ENCODE measurements at places on chromosomes 16 and 17. TPM values are rescaled to one million over a fixed set of nuclear protein-coding genes. Genes with fewer than 3 reads are reported as not detected.

GRCh38 chr17:15096511-15096910 lies 168.6 kb downstream of the PMP22 start:
- no peak overlapping the region for H3K27ac ChIP-seq
- H3K4me3 ChIP-seq = no peak overlapping the region
- DNase-seq = no peak
- H3K4me1 ChIP-seq = no peaks in the 10 kb centered on the region
- H3K36me3 ChIP-seq = no peaks in the 10 kb centered on the region

DNA sequence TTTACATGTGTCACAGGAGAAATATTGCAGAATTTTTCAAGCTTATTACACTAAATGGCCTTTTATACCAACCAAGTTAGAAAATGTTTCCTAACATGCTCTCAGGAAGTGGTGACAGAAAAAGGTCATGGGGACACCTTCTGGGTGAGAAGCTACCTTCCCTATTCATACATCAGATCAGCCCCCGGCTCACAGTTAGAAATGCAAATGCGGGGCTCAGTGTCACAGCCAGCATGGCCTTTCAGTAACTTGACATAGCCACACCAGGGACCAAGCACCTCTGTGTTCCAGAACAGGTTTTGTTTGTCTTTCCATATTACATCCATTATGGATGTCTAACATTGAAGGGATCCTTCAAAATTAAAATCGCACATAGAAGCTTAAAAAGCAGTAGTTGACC lies 59.5 kb downstream of the CHD9NB start:
- no peaks in the 10 kb centered on the region for H3K4me1 ChIP-seq
- no peaks in the 10 kb centered on the region for H3K27me3 ChIP-seq
- no peaks in the 10 kb centered on the region for H3K36me3 ChIP-seq
- no peak for DNase-seq

Gene LLGL2
- total RNA-seq = 81.8 TPM

- no peak for DNase-seq
- no peaks in the 10 kb centered on the region for H3K4me1 ChIP-seq
- peaks cover 12% of the 10 kb centered on the region for H3K27me3 ChIP-seq
- H3K27ac ChIP-seq = no peak overlapping the region
- no peaks in the 10 kb centered on the region for H3K36me3 ChIP-seq
These were observed 7.2 kb downstream of the CA7 start for GRCh38 chr16:66851166-66851964.

- H3K27ac ChIP-seq = peak overlapping the region; percentile 61
- H3K4me1 ChIP-seq = peaks cover 54% of the 10 kb centered on the region
- no peak for DNase-seq
- H3K4me3 ChIP-seq = no peak overlapping the region
These were observed 25.4 kb downstream of the YWHAE start for GRCh38 chr17:1374431-1375177.
